ENCODE measurements at places on chromosomes 4 and X. TPM values are rescaled to one million over a fixed set of nuclear protein-coding genes. Genes with fewer than 3 reads are reported as not detected.

The CT45A3 gene
- not detected for total RNA-seq

The ANKRD50 gene
- 56.3 TPM for total RNA-seq

The GAB3 gene
- total RNA-seq = 0.44 TPM

The NFKB1 gene
- total RNA-seq = 50.8 TPM

The CENPVL1 gene
- total RNA-seq = not detected

The FGFR3 gene
- 0.29 TPM for total RNA-seq

All from placental pericyte (primary cell).